ENCODE measurements at places on chromosomes 3 and 15.
A peak's percentile ranks its signal among the peaks of the same experiment; 100 is the strongest.

- DNase-seq, result no peak
These were observed 1.7 kb downstream of the ANXA2 start for GRCh38 chr15:60396100-60396499.

DNA sequence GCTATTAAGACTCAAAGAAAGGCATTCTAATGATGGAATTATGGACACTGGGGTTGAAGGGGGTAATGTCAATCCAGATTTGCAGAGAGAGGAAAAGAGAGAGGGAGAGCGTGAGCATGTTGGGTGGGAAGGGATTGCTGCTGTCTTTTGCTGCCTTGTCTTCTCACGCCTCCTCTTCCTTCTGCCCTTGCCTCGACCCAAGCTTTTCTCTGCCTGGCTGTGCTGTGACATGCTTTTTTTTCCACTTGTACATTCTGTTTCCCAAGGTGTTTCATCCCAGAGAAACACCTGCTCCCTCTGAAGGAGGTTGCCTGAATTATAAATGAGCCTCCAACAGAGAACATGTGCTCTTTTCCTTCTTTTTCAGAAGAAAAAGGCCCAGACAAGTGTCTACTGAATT lies 80.3 kb downstream of the BDH1 start:
- no peak for DNase-seq

DNA sequence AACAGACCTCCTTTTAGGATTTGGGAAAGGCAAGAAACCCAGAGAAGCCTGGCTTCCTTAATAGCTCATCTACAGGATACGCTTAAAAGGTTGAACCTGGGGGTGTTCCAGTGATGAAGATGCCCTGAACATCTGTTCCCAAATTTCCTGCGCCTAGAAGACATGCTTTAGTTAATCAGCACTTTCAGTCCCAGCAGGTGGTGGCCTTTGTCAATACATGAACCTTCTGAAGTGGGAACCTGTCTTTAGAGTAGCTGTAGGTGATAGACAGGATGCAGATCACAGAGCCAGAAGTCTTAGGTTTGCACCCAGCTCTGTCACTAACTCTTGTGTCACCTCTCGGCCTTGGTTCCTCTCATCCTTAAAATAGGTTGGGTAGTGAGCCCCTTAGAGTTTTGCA lies 149.7 kb upstream of the SYNPR start:
- DNase-seq, result no peak

DNA sequence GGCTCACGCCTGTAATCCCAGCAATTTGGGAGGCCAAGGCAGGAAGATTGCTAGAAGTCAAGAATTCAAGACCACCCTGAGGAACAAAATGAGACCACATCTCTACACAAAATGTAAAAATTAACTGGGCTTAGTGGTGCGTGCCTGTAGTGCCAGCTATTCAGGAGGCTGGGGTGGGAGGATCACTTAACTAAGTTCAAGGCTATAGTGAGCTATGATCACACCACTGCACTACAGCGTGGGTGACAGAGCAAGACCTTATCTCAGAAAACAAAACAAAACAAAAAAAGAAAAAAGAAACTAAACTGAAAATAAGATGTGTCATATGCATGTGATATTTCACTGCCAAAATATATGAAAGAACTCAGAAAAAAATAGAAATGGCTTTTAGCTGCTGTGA lies 243.3 kb upstream of the CCDC54 start:
- DNase-seq, result no peak

DNA sequence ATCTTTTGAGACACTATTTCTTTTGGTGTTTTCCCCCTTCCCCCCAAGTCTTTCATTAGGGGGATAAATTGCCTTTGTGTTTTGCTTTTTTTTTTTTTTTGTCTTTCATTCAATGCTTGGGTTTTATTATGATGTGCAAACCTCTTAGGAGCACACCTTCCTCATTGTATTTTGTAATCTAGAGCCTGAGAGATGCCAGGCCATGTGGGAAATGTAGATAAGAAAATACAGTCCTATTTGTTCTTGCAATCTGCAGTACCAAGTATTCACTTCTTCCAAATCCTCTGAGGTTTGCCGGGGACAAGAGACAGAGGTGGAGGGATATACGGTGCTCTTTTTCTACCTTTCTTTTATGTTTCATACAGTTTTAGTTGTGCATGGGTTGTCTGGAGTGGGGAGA lies 66.7 kb downstream of the LARS2 start:
- DNase-seq, result no peak

- DNase-seq, result no peak
These were observed 17.9 kb upstream of the HDAC11 start for GRCh38 chr3:13462125-13462629.

DNA sequence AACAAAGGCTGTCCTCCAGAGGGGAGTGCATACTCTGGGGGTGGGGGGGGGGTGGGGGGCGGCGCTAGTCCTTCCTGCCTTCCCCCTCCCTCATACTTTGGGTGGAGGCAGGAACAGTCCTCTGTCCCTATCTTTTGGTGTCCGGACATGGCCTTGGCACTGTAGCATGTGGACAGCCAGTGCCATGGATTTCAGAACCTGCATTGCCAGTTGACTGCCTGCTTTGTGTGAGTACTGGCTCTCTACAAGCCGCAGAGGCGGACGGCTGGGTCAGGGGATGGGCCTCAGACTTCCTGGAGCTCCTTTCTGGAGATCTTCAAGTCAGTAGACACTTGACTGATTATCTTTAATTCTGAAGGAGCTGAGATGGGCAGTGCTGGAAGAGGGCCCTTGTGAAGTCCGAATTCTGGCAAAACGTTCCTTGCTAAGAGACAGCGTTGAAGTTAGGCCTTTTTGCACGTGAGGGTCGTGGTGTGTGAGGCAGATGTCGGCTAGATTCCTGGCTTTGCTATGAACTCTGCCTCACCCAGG lies 2.5 kb downstream of the CLDN11 start:
- DNase-seq, result no peak

DNA sequence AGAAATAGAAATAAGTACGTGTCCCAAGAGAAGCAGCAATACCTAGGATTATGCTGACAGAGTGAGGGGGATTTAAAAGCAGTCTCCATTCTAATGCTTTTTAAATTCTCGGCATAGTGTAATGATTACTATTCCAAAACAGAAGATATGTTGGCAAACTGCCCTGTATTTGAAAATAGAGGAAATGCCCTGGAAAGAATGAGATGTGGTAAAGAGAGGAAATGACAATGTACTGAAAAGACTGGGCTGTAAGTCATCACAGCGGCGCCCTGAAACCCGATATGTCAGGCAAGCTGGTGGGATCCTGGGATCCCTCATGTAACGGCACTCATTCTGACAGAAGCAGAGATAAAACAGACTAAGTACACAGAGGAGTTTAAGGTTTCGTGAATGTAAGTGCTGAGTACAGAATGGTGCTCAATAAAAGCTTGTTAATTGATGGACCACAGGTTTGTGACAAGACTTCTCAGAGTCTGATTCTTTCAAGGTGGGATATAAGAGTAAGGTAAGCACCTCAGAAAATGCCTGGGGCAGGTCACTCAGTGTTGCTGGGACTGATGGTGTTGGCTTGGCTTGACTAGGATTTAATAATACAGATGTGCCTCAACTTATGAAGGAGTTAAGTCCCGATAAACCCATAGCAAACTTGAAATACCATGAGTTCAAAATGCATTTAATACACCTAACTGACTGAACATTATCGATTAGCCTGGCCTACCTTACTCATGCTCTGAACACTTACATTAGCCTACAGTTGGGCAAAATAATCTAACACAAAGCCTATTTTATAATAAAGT lies 91.4 kb downstream of the NFKBIZ start:
- no peak for DNase-seq

- DNase-seq, result no peak
These were observed 28.3 kb downstream of the ST8SIA2 start for GRCh38 chr15:92421976-92422375.

- DNase-seq, result no peak
These were observed 399.4 kb upstream of the ATP11B start for GRCh38 chr3:182393830-182394367.

DNA sequence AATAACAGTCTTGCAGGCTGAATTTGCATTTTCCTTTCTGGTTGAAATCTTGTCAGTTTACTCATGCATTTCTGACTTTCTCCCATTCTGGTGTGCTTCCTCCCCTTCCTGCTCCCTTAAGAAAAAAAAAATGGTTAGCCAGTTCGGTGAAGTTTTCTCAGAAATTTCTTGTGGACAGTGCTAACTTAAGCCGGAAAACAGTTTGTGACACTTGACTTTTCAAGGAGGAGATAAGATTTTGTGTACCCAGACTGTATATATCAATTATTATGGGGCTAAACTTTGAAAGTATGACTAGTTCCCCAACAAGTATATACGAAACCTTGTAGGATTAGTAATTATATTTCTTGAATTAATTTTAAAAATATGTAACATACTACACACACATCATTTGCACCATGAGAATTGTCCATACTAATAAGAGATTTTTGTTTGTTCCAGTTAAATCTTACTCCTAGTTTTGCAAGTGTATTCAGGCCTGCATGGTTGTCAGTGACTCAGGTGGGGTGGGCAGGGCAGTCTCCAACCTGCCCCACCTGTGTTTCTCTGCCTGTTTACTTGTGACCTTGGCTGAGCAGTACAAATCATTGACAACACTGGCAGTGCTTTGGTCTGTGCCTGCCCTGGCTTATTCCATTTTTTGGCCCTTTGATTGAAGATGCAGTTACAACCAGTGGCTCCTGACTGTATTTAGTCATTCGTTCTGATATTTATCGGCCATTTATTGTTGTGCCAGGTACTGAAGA lies 19.1 kb downstream of the UBE2E1 start:
- DNase-seq, result no peak

DNA sequence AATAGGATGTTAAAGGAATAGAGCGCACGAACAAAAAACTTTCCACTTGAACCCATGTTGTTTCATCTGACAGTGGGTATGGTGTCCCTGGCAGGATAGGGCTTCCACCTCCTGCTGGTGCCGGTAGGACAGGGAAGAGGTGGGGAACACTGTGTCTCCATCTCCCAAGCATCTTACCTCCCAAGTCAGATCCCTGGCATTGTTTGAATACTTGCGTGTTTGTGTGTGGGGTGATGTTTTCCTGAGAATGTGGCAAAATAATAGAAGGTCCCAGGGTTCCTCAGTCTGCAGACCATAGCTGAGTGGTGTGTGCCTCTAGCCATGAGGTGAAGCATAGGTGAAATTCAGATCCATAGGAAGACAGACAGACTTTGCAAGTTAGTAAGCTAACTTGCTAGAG lies 119.4 kb downstream of the IGF1R start:
- DNase-seq, result no peak

DNA sequence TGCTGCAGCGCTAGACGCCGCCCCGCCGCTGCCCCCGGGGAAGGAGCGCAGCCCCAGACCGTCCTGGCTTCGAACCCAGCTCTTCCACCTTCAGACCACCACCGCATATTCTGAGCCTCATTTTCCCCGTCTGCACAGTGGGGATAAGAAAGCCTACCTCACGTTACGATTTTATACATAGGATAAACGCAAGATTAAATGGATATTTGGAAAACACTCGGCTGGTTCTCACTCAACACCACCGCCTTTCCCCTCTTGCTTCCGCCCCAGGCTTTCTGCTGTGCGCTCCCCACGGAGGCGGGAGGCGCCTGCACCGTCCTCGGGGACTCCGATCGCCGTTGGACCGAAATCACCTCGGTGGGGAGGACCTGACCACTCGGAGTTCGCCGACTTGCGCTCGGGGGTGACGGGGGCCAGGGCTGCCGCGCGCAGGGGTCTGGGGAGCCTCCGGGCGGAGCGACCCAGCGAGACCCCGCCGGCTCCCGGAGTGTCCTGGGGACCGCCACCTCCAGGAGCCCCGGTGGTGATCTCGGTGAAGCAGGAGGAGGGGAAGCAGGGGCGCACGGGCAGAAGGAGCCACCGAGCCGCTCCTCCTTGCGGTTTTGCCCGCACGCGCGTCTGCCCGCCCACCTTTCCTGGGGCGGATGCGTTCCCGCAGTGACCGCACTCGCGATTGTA lies 4.0 kb downstream of the FBXL22 start:
- DNase-seq, result peak; percentile 76
